AG09319 (cell line): ENCODE measurements at places on chromosomes 7 and 10.

GRCh38 chr7:36827726-36828703 is 103.7 kb upstream of the AOAH start:
- no peak for DNase-seq

DNA sequence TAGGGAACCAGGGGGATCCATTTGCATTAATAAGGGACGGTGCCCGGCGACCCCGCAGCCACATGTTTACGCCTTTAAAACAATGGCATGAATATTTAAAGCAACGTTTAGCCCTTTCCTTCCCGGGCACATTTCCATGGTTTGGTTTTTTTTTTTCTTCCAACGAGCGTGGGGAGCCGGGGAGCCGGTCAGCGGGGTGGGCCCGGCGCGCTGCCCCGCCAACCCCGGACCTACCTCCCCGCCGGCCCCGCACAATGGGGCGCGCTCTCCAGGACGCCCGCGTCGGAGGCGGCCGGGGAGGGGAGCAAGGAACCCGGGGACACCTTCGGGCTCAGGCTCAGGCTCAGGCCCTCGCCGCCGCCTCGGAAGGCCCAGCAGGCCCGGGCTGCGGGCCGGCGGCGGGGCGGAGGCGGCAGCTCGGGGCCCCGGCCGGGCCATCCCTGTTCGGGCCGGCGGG is 1.0 kb downstream of the SEPHS1 start:
- DNase-seq, result no peak

GRCh38 chr10:98404571-98405359 is 10.2 kb downstream of the PYROXD2 start:
- no peak for DNase-seq

- DNase-seq, result peak; percentile 84
Measured at GRCh38 chr10:21315645-21316220, 209.7 kb downstream of the SKIDA1 start.

- no peak for DNase-seq
Measured at GRCh38 chr7:78924581-78924980, 528.9 kb downstream of the MAGI2 start.

DNA sequence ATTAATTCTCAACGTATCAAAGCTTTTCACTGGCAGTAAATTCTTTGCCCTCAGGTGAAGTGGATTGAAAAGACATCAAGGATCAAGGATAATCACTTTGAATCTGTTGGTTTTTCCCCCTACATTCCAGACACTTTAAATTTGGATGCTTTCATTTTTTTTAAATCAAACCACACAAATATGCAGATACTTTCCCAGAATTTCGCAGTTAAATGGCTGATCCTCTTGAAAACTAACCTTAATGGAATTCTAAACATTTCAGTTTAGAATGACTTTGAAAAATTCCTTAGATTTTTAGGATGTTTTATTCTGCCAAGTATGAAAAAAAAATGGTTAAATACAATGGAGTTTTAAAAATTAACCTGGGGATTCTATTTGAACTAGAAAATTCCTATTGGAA is 325.9 kb downstream of the GFRA1 start:
- DNase-seq, result no peak

GRCh38 chr10:77869626-77870420 is 56.7 kb downstream of the DLG5 start:
- DNase-seq, result no peak

DNA sequence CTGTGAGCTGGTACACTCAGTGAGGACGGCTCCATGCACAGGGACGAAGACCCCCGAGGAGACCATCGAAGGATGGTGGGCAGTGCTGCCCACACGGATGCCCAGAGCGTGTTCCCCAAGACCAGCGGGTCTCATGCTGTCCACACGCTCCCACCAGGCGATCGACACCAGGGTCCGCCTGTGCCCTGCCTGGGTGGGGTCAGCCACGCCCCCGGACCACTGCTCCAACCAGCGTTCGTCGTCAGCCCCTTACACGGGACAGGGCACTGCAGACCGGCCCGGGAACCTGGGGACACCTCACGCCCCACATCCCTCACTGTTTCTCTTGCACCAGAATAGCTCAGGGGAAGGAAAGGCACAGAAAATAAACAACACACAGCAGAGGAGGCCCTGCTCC is 223.5 kb downstream of the DNAJB6 start:
- DNase-seq, result no peak
